CD4-positive, alpha-beta T cell treated with Interleukin-4 for 1 hour (primary cell): ENCODE measurements at places on chromosomes 12 and 14.
A peak's percentile ranks its signal among the peaks of the same experiment; 100 is the strongest.

DNA sequence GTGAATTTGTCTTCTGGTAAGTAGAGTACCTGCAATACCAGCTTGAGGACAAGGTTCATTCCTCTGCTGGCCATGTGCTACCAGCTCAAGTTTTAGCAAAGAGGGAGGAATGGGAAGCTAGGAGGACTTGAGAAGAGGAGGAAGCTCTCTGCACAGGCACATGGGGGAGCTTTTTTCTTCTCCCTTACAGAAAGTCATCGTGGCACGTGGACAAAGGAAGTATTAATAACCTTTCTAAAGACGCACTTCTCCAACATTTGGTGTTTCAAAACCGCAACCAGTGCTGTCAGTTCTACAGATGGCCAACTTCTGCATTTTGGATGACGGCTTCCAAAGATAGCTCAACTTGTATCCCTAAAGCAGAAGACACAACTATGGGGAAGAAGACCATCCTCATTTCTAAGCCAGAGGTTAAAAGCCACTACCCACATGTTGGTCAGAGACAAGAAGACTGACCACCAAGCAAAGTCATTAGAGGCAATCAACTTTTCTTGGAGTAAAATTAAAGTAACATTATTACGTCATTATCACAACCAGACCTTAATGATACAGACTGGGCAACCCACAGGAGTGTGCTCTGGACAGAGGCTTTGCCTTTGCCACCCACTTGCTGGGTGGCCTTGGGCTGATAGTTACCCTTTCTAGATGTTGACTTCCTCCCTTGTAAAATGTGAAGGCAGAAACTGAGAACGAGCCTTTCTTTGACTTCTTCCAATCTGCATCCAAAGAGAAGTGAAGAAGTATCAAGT, 12.3 kb upstream of the TMED10 start:
- peak; percentile 34 for DNase-seq

GRCh38 chr12:75478116-75478794, 2.3 kb upstream of the GLIPR1 start:
- peak; percentile 79 for DNase-seq

DNA sequence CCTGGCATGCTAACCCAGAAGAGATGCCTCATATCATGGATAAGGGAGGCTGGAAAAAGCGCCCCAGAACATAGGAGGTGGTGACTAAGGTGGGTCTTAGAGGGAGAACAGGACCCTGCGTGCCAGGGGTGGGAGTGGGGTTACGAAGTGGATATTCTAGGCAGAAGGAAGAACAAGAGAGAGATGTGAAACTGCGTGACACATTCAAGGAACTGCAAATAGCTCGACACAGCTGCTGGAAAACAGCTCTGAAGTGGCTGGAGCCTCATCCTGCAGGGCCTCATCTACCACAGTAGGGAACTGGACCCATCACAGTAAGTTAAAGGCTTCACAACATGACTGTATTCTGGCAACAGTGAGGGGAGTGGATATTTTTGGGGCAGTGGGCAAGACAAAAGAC, 61.1 kb downstream of the RNF34 start:
- DNase-seq, result no peak

- no peak for DNase-seq
Measured at GRCh38 chr12:97260786-97261185, 201.8 kb upstream of the RMST start.

DNA sequence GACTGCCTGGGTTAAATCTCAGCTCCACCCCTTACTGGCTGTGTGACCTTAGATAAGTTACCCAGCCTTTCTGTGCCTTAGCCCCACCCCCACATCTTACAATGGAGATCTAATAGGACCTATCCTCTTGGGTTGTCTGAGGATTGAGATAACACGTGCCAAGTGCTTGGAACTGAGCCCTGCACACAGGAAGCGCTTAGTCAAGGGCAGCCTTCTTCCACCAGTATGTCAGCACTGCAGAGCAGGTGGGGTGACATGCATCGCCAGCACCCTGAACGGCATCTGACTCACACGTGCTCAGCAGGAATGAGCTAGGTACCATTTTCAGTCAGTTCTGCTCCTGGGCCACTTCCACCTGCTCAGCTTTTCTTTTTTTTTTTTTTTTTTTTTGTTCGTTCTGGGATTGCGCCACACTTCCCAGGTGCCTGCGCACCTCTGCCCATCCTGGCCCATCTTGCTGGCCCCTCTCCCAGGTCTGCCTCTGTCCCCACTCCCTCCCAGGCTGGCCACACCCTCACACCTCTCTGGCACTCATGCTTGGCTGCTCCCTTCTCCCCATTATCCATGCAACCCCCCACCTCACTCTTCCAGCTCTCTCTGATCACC, 19.6 kb downstream of the LGMN start:
- peak; percentile 34 for DNase-seq

GRCh38 chr12:127310548-127310947, 956.4 kb upstream of the TMEM132C start:
- DNase-seq, result no peak

DNA sequence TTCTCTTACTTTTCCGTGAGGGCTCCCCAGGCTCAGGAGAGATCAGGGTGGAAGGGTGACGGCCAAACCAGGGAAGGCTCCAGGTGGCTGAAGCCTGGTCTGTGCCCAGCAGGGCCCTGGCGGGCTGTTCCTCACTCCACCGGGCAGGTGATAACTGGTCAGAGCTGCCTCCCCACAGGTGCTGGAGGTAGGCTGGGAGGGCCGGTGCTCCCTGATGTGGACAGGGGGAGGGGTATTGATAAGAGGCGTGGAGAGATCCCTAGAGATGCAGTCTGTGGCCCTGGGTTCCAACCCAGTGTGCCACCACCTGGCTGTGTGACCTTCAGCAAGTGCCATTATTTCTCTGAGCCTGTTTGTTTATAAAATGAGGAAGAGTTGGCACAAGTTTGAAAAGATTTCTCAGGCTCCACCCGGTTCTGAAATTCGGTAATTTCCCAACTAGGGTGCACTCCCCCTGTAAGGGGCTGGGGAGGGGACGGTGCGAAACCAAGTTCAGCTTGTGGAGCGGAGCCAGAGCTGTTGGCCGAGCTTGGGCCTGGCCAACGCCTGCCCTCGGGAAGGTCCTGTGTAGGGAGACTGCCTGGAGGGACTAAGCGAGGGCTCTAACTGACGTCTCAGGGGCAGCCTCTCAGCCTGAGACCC, 1.0 kb upstream of the NR4A1 start:
- peak; percentile 81 for DNase-seq

DNA sequence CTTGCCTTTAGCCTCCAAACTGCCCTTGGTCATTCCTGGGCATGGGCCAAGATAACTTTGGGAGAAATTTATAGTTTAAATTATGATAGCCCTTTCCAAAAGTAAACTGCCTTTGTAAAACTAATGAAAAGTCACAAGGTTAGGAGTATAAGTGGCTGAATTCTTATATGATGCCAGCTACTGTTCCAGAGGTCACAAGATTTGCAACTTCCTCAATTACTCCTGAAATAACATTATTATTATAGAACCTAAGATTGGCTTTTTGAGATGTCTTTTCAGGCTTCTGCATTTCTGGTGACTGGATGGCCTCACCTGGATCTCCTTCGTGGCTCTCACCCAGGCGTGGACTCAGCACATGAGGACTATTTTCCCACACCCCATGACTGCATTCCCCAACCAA, 55.0 kb downstream of the OSBPL8 start:
- DNase-seq, result no peak

DNA sequence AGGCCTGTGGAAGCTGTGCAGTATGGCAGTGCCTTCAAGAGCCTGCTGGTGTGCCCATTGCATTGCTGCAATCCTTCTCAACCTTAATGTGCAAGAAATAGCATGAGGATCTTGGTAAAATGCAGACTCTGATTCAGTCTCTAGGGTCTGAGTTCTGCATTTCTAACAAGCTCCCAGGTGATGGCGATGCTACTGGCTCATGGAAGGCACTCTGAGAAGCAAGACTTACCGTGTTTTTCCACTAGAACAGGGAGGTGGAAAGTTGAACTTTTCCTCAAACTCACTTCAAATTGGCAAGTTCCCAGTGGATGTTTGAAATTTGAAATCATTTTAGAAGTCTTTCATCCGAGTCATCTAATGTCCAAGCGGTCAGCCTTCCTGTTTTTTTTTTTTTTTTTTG, 55.5 kb downstream of the MYRFL start:
- no peak for DNase-seq

DNA sequence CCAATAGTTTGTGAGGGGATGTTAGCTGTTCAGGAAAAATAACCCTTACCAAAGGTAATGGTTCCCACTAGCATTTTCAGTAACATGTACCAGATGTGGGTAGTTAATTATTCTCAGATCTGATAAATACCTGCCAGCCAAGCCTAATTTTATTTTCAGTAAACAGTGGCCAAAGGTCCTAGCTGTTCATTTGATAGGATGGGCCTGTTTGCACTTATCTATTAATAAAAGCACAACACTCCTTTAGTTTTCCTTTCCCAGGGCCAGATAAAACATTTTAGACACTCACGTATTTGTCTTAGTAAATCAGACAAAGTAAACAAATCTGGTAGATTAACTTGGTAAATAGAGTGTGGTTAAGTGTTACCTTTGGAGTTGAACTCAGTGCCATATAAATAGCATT, 345.1 kb downstream of the RAD51B start:
- DNase-seq, result no peak

- no peak for DNase-seq
Measured at GRCh38 chr12:114404926-114405518, 922 bp downstream of the TBX5 start.

- no peak for DNase-seq
Measured at GRCh38 chr14:57785058-57785457, 80.8 kb downstream of the SLC35F4 start.

GRCh38 chr12:31820832-31821231, 92.0 kb upstream of the AMN1 start:
- DNase-seq, result no peak

GRCh38 chr14:104115131-104115600, 23.2 kb upstream of the KIF26A start:
- DNase-seq, result no peak

GRCh38 chr14:44782775-44783238, 178.9 kb downstream of the KLHL28 start:
- no peak for DNase-seq

DNA sequence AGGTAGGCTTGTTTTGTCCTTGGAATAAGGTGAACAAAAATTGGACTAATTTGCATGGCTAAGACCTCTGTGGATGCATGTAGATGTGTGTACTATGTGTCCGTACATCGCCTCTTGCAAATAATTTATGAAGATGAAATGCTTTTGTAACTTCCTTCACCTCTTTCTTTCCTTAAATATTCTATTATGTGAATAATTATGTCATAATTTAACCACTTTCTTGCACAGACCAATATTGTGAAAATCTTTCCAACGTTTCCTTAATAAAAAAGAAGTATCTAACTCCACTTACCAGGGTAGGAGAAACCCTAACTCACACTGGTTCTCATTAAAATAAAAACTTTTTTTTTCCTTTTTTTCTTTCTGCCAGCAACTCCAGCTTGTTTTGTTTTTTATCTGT, 4.0 kb downstream of the NANOG start:
- no peak for DNase-seq
